ENCODE measurements at places on chromosomes 7 and 10.

DNA sequence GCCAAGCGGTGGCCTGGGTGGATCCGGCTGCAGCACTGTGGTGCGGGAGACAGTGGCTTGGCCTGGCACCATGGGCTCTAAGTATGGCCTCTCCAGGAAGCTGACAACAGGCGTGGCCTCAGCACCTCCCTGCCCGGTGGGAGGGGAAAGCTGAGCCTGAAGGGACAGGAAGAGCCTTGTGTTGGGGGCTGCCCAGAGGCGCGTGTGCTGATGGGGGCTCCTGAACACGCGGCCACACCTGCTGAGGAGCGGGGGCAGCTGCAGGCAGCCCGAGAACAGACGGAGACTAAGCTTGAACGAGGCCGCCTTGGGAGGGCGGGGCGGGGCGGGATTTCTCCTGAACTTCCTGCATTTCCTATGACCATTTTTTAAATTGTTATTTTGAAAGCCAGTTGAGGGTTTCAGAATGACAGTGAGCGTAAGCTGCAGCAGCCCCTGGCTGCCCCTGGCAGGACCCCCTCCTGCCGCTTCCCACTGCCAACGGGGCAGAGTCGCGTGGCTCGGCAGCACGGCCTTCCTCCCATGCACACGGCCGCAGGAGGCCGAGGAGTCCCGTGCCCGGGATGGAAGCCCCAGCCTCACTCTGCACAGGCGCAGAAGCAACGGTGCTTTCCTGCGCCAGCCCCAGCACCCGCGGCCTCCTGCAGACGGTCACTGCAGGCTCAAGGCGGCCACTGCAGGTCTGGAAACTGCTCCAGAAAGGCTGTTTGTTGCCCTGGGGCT lies 43.2 kb downstream of the DPYSL4 start:
- no peak for DNase-seq

DNA sequence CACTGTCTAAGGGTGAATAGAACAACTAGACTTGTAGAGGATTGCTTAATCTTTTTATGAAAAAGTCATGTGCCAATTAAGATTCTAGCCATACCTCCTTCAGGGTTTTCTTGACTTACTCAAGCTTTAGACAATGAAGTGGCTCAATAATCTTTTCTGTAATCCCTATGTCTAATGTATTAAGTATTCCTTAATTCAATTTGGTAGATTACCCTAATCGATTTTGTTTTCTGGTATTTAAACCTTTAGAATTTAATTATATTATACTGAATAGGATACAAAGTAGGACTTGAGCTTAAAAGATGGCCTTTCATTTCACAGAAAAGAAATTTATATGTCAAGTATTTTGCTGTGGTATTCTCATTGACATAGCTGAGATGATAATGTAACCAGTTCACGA lies 597.9 kb upstream of the C7orf33 start:
- no peak for DNase-seq

DNA sequence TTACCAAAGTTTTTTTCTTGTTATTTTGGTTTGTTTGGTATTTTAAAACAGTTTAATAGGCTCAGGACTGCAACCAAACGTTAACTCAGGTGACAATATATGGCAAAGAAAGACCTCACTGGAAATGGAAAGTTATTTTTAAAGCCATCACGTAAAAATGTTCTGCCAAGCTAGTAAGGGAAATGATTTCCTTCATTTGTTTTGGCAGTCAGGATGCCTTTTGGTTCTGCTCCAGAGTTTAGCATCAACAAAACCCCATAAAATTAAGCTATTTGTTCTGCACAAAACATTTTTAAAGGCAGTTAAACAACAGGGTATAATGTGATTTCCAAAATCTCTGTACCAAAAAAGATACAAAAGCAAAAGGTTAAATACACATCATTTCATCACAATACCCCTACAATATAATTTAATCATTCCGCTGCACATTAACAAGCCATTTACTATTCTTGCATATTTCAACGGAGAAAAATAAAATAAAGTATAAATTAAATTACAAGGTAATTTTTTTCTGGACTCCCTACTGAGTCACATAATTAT lies 172.4 kb downstream of the SEMA3E start:
- no peak for DNase-seq

DNA sequence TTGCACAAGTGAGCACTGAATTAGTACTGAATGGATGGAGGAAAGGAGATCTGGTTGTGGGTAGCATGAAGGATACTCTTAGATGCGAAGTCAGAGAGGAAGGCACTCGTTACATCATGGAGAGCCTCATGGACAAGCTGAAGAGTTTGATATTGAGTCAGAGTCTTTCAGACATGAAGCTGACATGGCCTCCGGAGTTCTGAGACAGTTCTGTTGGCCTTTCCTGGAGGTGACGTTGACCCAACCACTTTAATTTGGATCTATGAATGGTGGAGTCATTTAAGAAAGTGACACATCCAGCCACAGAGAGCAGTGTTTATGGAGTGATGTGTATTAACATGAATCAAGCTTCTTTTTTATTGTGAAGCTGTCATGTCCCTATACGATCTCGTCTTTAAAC lies 286.3 kb upstream of the CDC14C start:
- DNase-seq, result no peak

DNA sequence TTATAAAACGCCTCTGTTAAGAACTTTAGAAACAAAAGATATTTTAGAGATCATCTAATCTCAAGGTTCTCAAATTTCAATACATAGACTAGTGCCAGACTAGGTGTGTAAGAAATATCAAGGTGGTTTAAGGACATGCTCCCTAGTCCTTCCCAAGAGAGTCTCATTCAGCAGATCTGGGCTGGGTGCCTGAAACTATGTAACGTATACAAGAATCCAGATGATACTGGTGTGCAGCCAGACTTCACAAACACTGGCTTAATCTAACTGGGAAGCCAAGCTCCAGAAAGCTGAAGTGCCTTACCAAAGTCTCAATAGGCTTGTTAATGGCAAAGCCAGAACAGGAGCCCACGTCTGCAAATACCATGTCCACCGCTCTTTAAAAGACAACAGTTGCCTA lies 105.0 kb upstream of the AMPH start:
- no peak for DNase-seq

GRCh38 chr7:1170741-1171501 lies 10.9 kb upstream of the ZFAND2A start:
- DNase-seq, result no peak

- no peak for DNase-seq
These were observed 76.6 kb upstream of the PTPRZ1 start for GRCh38 chr7:121796381-121796780.

DNA sequence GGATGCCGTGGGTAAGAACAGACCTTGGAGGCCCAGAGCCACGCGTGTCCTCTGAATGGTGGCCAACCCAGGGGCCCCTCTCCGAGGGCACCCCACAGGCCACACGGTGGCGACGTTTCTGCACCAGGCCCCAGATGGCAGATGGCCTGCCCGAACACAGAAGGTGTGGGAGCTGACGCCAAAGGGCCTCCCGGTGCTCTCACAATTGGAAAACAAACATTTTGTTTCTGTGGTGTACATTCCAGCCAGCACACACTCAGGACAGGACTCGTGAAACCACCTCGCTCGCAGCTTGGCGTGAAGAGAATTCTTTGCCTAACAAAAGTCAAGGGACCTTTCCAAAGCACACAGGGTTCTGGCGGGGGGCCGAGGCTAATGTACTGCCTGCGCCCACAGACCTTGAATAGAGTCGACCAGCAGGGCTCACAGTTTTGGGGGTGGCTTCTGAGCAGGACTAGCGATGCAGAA lies 112.1 kb downstream of the FAM53B start:
- no peak for DNase-seq

- no peak for DNase-seq
These were observed at the start of gene KLF14 for GRCh38 chr7:130733931-130734814. TSS of gene KLF14 (minus strand) at chr7:130734207. CDS start at chr7:130734033, 174 bp downstream.

DNA sequence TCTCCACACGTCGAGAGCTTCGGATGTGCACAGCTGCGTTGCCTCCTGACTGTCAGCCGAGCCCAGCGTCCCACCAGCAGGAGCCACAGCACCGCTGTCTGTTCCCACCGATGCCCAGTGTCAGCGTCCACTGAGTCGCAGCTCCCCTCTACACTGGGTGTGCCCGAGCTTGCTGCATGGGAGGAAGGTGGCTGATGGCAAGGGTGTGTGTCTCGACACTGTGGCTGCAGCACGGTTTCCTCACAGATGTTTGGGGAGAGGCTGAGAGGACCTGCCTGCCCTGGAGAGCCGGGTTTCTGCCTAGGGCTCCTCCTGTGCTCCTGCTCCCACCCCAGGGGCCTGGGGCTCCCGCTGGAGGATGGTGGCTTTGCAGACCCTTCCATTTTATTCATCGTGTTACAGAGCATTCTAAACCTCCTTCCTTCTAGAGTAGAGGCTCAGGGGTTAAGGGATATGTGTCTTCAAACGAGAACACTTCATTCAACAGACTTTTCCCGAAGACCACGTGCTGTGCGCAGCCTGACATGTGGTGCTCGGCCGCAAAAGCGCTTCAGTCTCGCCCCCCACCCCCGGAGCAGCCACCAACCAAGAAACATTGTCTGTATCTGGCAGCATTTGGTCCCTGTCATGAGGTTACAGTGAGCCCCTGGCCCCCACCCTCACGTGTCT lies 384.8 kb downstream of the DNAJB6 start:
- DNase-seq, result no peak

DNA sequence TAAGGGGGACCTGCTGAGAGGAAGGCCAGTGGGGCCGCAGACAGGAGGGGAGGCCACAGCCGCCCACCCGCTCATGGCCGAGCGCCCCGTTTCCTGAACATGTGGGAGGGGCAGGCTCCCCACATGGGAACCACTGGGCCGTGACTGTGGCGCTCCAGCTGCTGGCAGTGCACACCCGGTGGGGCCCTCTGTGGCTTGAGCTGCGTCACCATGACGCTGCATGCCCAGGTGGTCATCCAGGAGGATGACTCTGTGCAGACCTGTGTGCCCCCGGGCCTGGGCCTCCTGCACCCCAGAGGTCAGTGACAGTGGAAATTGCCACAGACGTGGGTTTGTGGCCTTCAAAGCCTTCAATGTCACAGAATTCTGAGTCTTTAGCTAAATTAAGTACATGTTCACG lies 85.1 kb downstream of the MGMT start:
- DNase-seq, result no peak

- DNase-seq, result no peak
These were observed 294.3 kb downstream of the BBS9 start for GRCh38 chr7:33423646-33424020.

DNA sequence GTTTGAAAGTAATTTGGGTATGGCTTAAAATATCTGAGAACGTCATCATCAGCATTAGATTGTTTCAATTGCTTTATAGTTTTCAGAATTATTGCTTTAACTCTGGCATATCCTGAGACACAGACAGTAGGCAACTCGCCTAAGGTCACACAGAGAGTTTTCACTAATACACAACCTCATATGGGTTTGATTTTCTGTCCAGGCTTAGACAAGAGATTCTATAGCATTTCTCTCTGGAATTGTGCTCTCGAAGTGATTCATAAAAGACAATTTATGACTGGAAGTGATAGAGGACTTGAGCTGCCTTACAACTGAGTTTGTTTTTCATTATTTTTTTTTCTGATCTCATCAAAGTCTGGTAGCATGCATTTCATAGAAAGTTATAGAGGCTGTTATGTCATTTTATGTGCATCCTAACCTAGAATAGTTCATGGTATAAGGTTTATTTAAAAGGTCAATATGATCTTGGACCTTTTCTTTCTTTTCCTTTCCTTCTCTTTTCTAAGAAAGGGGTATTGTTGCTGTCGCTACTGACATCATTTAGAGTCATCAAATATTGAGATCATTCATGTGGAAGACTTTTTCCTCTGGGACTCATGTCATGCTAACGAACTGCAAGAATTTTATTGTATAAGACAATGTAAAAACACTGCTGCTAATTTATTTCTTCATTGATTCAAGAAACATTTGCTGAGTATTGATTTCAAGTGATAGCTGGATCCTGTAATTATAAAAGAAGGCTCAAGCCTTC lies 278.2 kb downstream of the PLXDC2 start:
- no peak for DNase-seq

DNA sequence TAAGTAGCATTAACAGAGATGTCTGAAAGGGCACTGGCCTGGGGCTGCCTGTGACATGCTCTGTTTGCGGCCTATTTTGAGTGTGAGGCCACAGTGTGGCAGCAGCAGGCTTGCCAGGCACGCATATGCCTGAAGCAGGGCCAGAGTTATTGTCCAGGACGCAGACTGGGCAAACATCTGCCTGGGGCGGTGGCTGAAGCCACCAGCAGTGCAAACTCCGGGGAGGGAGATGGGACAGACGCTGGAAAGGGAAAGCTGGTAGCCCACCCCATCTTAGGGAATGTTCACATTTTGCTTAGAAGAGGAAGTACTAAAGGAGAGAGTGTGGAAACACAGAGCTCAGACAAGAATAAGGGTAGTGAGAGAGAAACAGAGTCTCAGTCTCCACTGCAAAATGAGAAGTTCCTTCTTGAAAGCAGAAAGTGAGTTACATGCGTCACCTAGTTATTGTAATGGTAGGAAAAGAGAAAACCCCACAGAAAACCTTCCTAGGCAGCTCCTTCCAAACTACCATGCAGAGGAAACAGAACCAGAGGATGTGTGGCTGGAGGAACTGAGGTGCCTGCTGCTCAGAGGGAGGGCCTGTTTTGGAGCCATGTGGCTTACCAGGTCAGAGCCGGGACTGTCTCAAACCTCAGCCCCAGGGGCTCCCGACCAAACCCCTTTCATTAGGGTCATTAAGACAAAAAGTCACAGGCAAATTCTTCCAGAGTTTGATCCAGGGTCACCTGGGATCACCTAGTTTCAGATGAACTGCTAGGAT lies 14.5 kb downstream of the AKR1B1 start:
- no peak for DNase-seq

GRCh38 chr10:61815496-61815895 lies 86.0 kb upstream of the ARID5B start:
- DNase-seq, result no peak

DNA sequence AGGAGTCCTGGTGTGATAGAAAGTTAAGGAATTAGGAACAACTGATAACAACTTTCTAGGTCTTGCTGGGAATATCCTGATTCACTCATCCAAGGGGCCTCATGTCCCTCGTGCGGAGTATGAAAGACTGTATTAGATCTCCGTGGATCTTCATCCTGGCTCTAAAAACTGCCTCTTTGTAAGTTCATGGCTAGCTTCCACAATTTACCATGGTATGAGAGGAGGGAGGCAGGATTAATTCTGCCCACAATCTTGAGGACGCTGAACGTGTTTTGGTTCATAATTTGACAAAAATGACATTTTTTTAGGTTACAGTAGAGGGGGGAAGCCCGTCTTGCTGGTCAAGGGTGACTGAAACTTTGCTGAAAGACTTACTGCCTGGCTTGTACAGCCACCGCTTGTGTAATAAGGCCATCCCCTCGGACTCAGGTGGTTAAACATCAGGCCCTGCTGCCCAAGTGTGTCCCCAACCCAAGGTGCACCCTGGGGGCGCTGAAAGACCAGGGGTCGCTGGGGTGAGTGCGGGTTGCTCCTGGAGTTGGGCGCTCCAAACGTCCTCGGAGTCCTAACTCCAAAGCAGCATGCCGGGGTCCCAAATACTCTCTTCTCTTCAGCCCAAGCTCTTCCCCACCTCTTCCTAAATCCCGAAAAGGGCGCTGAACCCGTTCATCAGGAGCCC lies 733 bp downstream of the HIBADH start:
- DNase-seq, result no peak

Measured in skeletal muscle cell (primary cell).